Stimulated activated CD4-positive, alpha-beta T cell treated with anti-CD3 and anti-CD28 coated beads, Interleukin-15, amount 100 ng/mL, for 48 hours (primary cell): ENCODE measurements at places on chromosomes 4 and X.
A peak's percentile ranks its signal among the peaks of the same experiment; 100 is the strongest.

- no peak for DNase-seq
Measured at GRCh38 chr4:70728091-70728490, 6.3 kb downstream of the RUFY3 start.

- DNase-seq = no peak
Measured at GRCh38 chr4:134650461-134650860, 448.9 kb upstream of the PABPC4L start.

DNA sequence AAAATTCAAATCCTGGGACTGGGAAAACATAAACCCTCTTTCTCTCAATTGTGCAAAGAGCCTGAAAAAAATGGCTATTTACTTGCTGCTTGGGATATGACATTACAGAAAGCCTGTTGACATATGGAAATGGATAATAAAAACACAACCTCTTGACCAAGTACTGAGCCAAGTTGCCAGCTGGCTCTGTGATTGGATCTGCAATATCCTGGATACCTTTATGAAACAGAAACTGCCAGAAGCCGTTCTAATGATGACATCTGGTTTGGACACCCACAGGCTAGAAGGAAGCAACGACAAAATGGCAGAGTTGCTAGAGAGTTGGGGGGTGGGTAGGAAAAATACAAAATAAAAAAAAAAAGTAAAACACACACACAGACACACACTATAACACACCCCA is 481.4 kb downstream of the FAT4 start:
- no peak for DNase-seq

GRCh38 chrX:54043541-54044125 is 640 bp downstream of the PHF8 start:
- no peak for DNase-seq

- no peak for DNase-seq
Measured at GRCh38 chr4:36224972-36225903, 19.1 kb downstream of the ARAP2 start.

DNA sequence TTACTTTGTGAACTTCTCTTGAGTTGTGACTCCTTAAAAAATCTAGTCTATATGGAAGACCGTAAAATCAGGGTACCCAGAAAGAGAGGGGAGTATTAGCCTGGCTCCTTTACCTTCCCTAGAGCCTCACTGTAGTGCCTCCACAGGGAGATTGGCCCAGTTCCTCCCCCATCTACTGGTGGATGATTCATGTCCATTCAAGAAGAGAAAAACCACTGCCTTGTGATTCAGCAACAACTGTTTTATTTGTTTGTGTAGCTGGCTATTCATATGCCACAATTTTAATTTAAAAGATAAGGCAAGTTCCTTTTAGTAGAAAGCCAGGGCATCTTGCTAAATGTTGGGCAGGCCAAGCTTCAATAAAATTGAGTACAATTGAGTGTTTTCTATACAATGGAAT is 221.8 kb upstream of the KCNIP4 start:
- no peak for DNase-seq

DNA sequence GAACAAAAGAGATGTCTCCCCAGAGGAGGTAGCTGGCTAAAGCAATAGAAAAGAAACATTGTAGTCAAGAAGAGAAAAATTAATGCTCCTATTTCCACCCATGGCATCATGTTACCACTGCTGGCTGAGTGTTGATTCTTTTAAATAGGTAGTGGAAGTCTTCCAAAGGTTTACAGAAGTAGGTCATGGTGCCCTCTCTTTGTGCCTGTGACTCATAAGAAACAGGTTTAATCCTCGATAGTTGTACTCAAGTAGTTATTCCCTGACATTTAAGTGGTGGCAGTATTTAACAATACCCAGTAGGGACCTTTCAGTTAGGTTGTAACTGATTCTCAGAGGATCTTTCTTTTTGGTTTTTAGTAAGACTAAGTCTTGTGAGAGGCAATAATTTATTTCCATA is 247.8 kb downstream of the TEX13A start:
- no peak for DNase-seq

DNA sequence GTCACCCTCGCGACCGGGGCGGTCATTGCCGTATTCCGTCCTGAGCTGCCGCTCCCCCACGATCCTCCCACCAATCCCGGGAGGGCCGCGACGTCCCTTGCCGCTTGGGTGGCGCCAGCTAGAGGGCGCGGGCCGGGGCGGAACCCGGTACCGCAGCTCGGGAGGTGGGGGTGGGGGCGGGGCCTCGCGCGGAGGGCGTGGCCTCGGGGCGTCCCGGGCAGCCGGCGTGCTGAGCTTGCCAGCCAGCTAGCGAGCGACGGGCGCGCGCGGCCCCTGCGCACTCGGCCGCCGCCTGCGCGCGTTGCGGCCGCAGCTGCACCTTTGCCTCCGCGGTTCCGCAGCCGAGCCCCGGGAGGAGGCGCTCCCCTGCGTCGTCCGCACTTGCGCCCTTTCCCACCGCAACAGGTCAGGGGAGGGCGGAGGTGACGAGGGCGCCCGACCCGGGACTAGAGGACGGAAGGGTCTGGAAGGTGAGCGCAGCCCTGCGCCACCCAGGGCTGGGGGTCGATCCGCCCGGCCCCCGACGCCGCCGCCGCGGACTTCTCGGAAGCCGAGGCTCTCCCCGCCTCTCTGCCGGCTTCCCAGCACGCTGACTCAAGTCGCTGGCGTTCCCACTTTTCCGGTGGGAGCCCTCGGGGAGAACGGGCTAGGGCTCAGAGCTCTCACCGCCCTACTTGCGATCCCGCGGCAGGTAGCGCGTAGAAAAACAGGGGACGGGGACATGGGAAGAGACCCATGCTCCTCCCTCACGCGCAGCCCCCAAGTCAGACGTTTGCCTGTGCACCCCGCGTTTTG is at the start of gene AFF1:
Gene AFF1 (plus strand): TSS at position 241 of the 795 bp plus-strand sequence. CDS start 13,523 bp downstream, outside the sequence.
- DNase-seq = peak; percentile 83

- DNase-seq = peak; percentile 33
Measured at GRCh38 chr4:17447675-17448298, 64.1 kb downstream of the QDPR start.

- DNase-seq = no peak
Measured at GRCh38 chr4:172061204-172061603, 248.0 kb downstream of the GALNTL6 start.

- no peak for DNase-seq
Measured at GRCh38 chr4:99755223-99755944, 61.2 kb upstream of the DAPP1 start.

DNA sequence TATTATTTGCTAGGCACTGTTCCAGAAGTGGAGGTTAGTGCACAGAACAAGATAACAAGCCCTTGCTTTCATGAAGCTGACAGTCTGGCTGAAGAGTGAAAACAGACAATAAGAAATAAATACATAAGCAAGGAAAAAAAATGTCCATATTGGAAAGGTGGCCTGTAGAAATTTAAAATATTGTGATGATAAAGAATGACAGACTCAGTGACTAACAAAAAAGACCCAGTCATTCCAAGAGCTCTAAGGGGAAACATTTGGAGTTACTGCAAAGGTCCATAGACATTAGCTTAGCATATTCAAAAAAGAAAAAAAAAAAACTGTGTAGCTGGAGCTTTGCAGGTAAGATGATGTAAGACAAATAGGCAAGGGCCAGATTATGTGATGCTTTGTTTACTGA is 1.0 kb upstream of the ANTXR2 start:
- no peak for DNase-seq

GRCh38 chr4:105014635-105015034 is 132.0 kb upstream of the TET2 start:
- no peak for DNase-seq

DNA sequence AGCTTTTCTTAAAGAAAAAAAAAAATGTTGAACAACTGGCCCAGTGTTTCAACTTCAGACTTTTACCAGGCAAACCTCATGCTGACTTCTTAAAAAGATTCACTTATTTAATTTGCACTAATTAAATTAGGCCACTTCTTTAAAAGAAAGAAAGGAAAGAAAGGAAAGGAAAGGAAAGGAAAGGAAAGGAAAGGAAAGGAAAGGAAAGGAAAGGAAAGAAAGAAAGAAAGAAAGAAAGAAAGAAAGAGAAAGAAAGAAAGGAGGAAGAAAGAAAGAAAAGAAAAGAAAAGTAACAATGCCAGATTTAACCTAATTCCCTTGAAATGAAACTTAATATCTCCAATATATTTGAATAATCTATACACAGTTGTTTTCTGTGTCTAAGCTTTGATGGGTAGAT is 71.4 kb upstream of the PRPS2 start:
- DNase-seq = no peak

GRCh38 chr4:113981591-113981990 is 2.1 kb upstream of the ARSJ start:
- no peak for DNase-seq

DNA sequence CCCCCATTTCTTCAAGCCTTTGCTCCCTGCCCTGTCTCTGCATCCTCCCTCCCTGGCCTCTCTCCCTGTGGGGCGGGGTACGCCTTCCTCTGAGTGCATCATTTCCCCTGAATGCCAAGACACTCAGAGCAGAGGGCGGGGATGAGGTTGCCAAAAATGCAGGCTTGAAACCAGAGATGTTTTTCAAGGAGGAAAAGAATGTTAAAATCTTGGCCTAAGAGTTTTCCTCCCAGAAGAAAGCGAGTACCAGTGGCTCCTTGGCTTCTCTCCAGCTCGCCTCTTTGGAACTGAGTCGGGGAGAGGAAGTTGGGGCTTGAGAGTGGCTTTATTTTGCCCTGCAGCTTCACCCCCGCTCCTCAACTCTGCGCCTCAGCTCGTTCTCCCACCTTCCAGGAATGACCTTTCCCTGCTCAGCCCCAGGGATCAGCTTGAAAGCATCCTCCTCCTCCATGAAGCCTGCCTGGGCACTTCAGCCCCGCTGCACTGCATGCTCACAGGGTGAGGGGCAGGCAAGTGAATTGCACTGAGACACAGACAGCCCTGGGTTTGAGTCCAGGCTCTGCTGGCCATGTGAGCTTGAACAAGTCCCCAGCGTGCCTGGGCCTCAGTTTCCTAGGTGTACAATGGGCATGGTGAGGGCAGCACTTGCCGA is 57.5 kb upstream of the SORCS2 start:
- DNase-seq = no peak

- DNase-seq = no peak
Measured at GRCh38 chr4:185346975-185347601, 48.6 kb downstream of the LRP2BP start.

- no peak for DNase-seq
Measured at GRCh38 chrX:153877571-153878261, 8.3 kb downstream of the L1CAM start.

- no peak for DNase-seq
Measured at GRCh38 chr4:143341186-143341755, 4.6 kb downstream of the GAB1 start.
